ENCODE measurements at places on chromosomes 13 and 19. TPM values are rescaled to one million over a fixed set of nuclear protein-coding genes. Genes with fewer than 3 reads are reported as not detected.

Gene CEACAM16
- not detected for total RNA-seq

Gene OR7A5
- total RNA-seq: not detected

Gene NCCRP1
- not detected for total RNA-seq

Gene KLK5
- not detected for total RNA-seq

Gene GYS1
- 14.2 TPM for total RNA-seq

Gene KIR2DL1
- total RNA-seq: not detected

Gene LAIR2
- total RNA-seq: not detected

Gene ZMYM2
- 224 TPM for total RNA-seq

Gene CABP5
- not detected for total RNA-seq

Gene PRR36
- total RNA-seq: 4.1 TPM

Gene PROZ
- total RNA-seq: not detected

Gene RCBTB2
- 45.2 TPM for total RNA-seq
